ENCODE measurements at places on chromosomes 6 and 20. TPM values are rescaled to one million over a fixed set of nuclear protein-coding genes. Genes with fewer than 3 reads are reported as not detected.

ADGB gene
- total RNA-seq: not detected

MYH7B gene
- 0.05 TPM for total RNA-seq

TRIM31 gene
- total RNA-seq: not detected

PKIB gene
- total RNA-seq: 64.1 TPM

NDRG3 gene
- total RNA-seq: 30.4 TPM

GRCh38 chr6:22231616-22232015, 65.2 kb downstream of the PRL start:
- H3K4me3 ChIP-seq: no peak overlapping the region
- H3K4me1 ChIP-seq: peaks cover 15% of the 10 kb centered on the region
- no peaks in the 10 kb centered on the region for H3K27me3 ChIP-seq
- H3K36me3 ChIP-seq: no peaks in the 10 kb centered on the region

DNA sequence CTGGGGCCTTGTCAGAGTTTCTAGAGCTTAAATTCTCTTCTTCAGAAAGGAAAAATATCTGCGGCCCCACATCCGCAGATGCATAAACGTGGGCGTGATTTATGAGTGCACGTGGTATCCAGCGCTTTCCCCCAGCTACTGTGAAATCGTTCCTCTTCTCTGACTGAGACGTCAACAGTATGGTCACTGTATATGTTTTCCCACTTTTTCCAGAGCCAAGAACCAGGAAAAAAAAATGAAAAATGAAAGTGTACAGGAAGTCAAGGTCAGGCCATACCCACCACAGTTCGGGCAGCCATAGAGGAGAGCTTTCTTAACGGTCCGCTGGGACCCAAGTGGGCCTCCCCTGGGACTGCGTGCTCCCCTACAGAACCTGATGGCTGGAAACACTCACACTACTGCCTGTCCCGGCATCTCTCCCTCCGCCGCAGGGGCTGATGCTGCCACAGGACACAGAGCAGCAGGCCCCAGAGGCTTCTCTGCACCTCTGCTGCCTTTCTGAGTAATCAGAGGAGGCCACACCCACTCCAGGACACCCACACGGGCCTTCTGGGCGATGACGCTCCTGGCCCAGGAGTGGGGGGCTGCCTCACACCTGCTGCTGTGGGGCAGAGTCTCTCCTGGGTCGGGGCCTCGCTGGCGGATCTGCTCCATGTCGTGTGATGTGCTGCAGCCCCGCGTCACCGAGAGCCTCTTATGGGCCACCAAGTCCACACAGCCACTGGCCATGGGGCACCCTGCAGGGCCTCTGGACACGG, 16.4 kb upstream of the STX16 start:
- H3K4me3 ChIP-seq: no peak overlapping the region
- H3K27me3 ChIP-seq: no peaks in the 10 kb centered on the region
- no peaks in the 10 kb centered on the region for H3K36me3 ChIP-seq
- no peak overlapping the region for H3K27ac ChIP-seq

DNA sequence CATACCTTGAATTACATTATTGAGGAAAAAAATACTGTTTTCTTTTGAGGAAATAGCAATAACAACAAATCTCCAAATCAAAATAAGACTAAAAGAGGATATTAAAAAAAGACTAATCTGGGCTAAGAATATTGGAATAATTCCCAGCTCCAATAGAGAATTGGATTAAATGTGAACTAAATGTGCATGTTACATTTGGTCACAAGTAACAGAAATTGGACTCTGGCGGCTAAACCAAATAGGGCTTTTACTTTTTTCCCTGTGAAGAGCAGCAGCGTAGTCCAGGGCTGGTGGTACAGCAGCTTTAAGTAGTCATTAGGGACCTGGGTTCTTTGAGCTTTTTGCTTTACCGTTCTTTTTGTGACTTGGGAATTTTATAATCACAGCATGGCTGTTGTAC, 71.9 kb downstream of the ELOVL2 start:
- no peaks in the 10 kb centered on the region for H3K36me3 ChIP-seq
- no peaks in the 10 kb centered on the region for H3K27me3 ChIP-seq
- no peaks in the 10 kb centered on the region for H3K4me1 ChIP-seq
- no peak for DNase-seq
- no peak overlapping the region for H3K4me3 ChIP-seq
- no peak overlapping the region for H3K27ac ChIP-seq

GRCh38 chr6:153131037-153131981, at the start of gene RGS17:
TSS of gene RGS17 (minus strand) at chr6:153131282. CDS start at chr6:153044018, 87,264 bp downstream.
- no peaks in the 10 kb centered on the region for H3K4me1 ChIP-seq
- H3K27me3 ChIP-seq: no peaks in the 10 kb centered on the region
- DNase-seq: peak; percentile 55
- H3K36me3 ChIP-seq: no peaks in the 10 kb centered on the region

- H3K27me3 ChIP-seq: no peaks in the 10 kb centered on the region
- no peak overlapping the region for H3K27ac ChIP-seq
- no peak overlapping the region for H3K4me3 ChIP-seq
- peak; percentile 75 for DNase-seq
Measured at GRCh38 chr6:2021713-2022125, 223.7 kb downstream of the GMDS start.

DNA sequence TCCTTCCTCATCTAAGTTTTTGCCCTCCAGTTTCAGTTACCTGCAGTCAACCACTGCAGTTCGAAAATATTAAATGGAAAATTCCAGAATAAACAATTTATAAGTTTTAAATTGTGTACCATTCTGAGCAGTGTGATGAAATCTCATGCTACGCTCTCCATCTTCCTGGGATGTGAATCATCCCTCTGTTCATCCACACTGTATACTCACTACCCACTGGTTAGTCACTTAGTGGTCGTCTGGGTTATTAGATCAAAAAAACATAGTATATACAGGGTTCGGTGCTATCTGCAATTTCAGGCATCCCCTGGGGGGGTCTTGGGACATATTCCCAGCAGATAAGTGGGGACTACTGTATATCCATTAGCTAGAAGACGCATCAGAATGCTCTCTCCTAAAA, 151.9 kb upstream of the SLC22A16 start:
- peaks cover 4% of the 10 kb centered on the region for H3K4me1 ChIP-seq
- H3K27ac ChIP-seq: no peak overlapping the region
- H3K27me3 ChIP-seq: no peaks in the 10 kb centered on the region
- DNase-seq: peak; percentile 67

- H3K27me3 ChIP-seq: no peaks in the 10 kb centered on the region
- peak; percentile 94 for DNase-seq
- H3K4me1 ChIP-seq: no peaks in the 10 kb centered on the region
Measured at GRCh38 chr20:8073024-8073832, 53.7 kb upstream of the TMX4 start.

DNA sequence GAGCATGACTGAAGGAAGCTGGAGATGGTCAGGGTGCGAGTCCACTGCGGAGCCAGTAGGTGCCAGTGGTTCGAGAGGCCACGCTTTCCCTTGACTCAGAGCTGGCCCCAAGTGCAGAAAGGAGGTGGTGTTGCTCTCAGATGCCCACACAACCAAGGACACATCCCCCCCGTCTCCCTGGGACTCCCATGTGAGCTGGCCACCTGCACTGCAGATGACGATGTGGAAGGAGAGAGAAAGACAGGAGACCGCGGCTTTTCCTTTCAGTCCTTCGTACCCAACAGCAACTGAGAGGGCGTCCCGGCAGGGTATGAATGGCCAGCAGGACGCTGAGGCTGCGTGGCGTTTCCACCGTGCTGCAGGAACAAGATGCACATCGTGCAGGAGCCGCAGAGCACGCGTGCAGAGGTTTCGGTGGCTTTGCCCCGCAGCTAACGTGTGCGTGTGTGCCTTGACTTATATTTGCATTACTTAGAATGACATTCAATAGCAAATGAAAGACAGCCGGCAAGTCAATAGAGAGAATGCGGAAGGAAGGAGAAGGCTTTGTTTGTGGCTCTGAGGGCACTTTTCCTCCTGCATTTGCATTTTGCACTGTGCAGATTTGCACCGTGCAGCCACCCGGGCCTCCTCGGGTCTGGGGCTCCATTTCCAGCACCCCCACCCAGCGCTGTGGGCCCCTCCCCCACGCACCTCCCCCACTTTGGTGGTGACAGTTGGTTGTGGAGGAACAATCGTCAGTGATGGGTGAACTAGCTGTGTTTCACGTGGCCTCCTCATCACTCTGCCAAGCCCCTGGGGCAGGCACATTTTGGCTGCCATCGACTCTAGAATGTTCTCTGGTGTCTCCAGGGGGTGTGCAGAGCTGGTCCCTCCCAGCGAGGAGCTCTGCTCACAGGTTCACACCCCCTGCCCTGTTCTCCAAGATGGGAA, 26.4 kb upstream of the BHLHE23 start:
- DNase-seq: no peak
- no peaks in the 10 kb centered on the region for H3K36me3 ChIP-seq
- H3K27ac ChIP-seq: no peak overlapping the region
- H3K4me1 ChIP-seq: no peaks in the 10 kb centered on the region
- no peak overlapping the region for H3K4me3 ChIP-seq

- no peaks in the 10 kb centered on the region for H3K4me1 ChIP-seq
- no peak overlapping the region for H3K27ac ChIP-seq
- H3K4me3 ChIP-seq: no peak overlapping the region
- H3K36me3 ChIP-seq: no peaks in the 10 kb centered on the region
- no peaks in the 10 kb centered on the region for H3K27me3 ChIP-seq
Measured at GRCh38 chr6:39411465-39411864, 89.0 kb upstream of the KCNK16 start.

GRCh38 chr6:103001724-103002123, 1608.2 kb downstream of the GRIK2 start:
- H3K27ac ChIP-seq: no peak overlapping the region
- H3K4me3 ChIP-seq: no peak overlapping the region
- no peak for DNase-seq
- H3K36me3 ChIP-seq: no peaks in the 10 kb centered on the region
- H3K4me1 ChIP-seq: no peaks in the 10 kb centered on the region

DNA sequence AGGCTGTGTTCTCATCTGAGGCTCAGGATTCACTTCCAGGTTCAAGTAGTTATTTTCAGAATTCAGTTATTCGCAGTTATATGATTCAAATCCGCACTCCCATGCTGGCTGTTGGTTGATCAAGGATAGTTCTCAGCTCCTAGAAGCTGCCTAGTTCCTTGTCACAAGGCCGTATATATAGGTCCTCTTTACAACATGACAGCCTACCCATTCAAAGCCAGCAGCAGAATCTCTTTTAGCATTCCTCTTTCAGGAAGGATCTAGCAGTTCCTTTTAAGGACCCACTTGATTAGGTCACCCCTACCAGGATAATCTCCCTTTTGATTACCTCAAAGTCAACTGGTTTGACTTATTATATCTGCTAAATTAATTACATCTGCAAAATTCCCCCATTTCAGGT, 23.8 kb upstream of the LAMP5 start:
- H3K27me3 ChIP-seq: no peaks in the 10 kb centered on the region
- no peaks in the 10 kb centered on the region for H3K4me1 ChIP-seq
- DNase-seq: no peak
- H3K36me3 ChIP-seq: no peaks in the 10 kb centered on the region

- DNase-seq: peak; percentile 48
- no peaks in the 10 kb centered on the region for H3K27me3 ChIP-seq
- no peak overlapping the region for H3K27ac ChIP-seq
- no peaks in the 10 kb centered on the region for H3K4me1 ChIP-seq
- H3K36me3 ChIP-seq: no peaks in the 10 kb centered on the region
Measured at GRCh38 chr6:147782302-147782701, 273.8 kb downstream of the SAMD5 start.

- no peaks in the 10 kb centered on the region for H3K36me3 ChIP-seq
- peaks cover 10% of the 10 kb centered on the region for H3K27me3 ChIP-seq
- H3K4me3 ChIP-seq: no peak overlapping the region
- H3K4me1 ChIP-seq: no peaks in the 10 kb centered on the region
- DNase-seq: no peak
- no peak overlapping the region for H3K27ac ChIP-seq
Measured at GRCh38 chr20:37579106-37579505, 51.4 kb upstream of the BLCAP start.

- DNase-seq: no peak
- H3K4me1 ChIP-seq: no peaks in the 10 kb centered on the region
- no peaks in the 10 kb centered on the region for H3K27me3 ChIP-seq
- no peak overlapping the region for H3K27ac ChIP-seq
Measured at GRCh38 chr6:164695896-164696295, 613.5 kb downstream of the C6orf118 start.

- no peak overlapping the region for H3K4me3 ChIP-seq
- no peaks in the 10 kb centered on the region for H3K27me3 ChIP-seq
- no peak overlapping the region for H3K27ac ChIP-seq
- no peaks in the 10 kb centered on the region for H3K36me3 ChIP-seq
Measured at GRCh38 chr6:46323312-46323965, 152.7 kb upstream of the ENPP5 start.

GRCh38 chr6:3803627-3804468, 45.3 kb upstream of the FAM50B start:
- peak; percentile 97 for DNase-seq
- H3K27ac ChIP-seq: peak overlapping the region; percentile 94
- H3K4me1 ChIP-seq: peaks cover 28% of the 10 kb centered on the region
- no peaks in the 10 kb centered on the region for H3K27me3 ChIP-seq
- H3K36me3 ChIP-seq: no peaks in the 10 kb centered on the region

- H3K36me3 ChIP-seq: no peaks in the 10 kb centered on the region
- no peak overlapping the region for H3K4me3 ChIP-seq
- no peak overlapping the region for H3K27ac ChIP-seq
- no peaks in the 10 kb centered on the region for H3K4me1 ChIP-seq
- no peaks in the 10 kb centered on the region for H3K27me3 ChIP-seq
Measured at GRCh38 chr6:95133578-95133977, 443.8 kb upstream of the MANEA start.

DNA sequence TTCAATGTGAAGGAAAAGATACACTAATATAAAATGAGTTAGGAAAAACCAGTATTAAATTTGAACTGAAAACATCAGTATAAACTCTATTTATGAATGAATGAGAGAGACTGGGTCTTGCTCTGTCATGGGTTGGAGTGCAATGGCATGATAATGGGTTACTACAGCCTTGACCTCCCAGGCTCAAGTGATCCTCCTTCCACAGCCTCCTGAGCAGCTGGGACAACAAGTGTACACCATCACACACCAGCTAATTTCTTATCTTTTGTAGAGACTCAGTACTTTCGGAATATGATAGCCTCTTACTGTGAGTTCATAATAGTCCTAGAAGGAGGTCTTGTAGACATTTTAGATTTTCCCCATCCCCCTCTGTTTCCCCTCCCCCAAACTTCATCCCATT, 21.4 kb downstream of the KCTD20 start:
- no peak for DNase-seq
- H3K27ac ChIP-seq: no peak overlapping the region

DNA sequence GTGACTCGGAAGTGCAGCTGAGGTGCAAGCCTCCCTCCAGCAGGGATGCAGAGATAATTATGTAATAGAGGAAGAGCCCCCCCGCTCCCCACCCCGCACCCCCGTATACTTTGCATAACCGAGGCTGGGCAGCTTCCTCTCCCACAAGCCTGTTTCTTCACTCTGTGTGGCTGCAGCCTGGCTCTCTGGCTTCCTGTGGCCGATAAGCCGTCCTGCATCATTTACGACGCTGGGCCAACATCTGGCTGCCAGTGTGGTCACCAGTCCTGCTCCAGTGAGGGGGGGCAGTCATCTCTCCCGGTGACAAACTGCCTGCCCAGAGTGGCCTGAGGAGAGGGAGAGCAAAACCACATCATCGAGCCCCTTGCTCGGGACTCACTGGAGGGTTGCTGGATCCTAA, 59.2 kb downstream of the RBM38 start:
- H3K4me1 ChIP-seq: no peaks in the 10 kb centered on the region
- no peaks in the 10 kb centered on the region for H3K36me3 ChIP-seq
- H3K27ac ChIP-seq: no peak overlapping the region
- peaks cover 35% of the 10 kb centered on the region for H3K27me3 ChIP-seq
- no peak for DNase-seq
- H3K4me3 ChIP-seq: no peak overlapping the region

- no peak for DNase-seq
- H3K27ac ChIP-seq: no peak overlapping the region
- H3K36me3 ChIP-seq: no peaks in the 10 kb centered on the region
- no peaks in the 10 kb centered on the region for H3K4me1 ChIP-seq
- no peaks in the 10 kb centered on the region for H3K27me3 ChIP-seq
- no peak overlapping the region for H3K4me3 ChIP-seq
Measured at GRCh38 chr6:164507206-164507940, 802.0 kb downstream of the C6orf118 start.

GRCh38 chr20:528923-529604, 14.5 kb downstream of the CSNK2A1 start:
- peak overlapping the region; percentile 41 for H3K27ac ChIP-seq
- H3K4me3 ChIP-seq: no peak overlapping the region
- peaks cover 9% of the 10 kb centered on the region for H3K4me1 ChIP-seq
- peak; percentile 80 for DNase-seq

Data from astrocyte (in vitro differentiated cells and primary cell).